ENCODE measurements at places on chromosomes 5 and 9.

DNA sequence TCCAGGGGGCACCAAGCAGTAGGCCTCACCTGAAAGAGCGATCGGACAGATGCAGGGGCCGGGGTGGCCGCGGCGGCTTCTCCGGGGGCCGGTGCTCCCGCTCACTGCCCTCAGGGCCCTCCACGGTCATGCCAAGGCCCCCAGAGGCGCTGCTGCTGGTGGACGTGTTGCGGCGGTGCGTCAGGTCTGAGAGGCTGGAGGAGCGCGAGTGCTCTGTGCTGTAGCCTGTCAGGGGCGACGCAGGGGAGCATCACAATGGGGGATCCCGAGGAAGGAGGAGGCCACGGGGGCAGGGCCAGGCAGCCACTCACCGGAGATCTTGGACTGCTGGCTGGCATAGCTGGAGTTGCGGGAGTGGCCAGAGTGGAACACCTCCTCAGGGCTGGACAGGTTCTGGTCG is 7.7 kb upstream of the DPM2 start:
- DNase-seq = no peak

DNA sequence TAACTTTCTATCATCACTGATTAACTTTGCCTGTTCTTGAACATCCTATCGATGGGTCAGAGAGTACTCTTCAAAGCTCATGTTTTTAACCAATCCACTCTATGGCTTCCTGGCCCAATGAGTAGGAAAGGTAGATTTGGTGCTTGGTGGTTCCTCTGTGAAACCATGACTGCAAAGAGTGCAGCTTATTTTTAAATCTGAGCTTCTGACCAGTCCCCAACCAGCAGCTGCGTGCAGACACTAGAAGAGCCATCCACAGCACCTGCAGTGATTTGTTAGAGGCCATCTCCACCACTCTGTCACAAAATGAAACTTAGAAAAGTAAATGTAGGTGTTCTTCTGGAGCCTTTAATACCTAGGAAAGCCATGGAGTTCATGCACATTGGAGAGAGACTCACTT is 107.3 kb upstream of the WWC1 start:
- no peak for DNase-seq

GRCh38 chr5:160966921-160967320 is 114.9 kb upstream of the ATP10B start:
- DNase-seq = no peak

DNA sequence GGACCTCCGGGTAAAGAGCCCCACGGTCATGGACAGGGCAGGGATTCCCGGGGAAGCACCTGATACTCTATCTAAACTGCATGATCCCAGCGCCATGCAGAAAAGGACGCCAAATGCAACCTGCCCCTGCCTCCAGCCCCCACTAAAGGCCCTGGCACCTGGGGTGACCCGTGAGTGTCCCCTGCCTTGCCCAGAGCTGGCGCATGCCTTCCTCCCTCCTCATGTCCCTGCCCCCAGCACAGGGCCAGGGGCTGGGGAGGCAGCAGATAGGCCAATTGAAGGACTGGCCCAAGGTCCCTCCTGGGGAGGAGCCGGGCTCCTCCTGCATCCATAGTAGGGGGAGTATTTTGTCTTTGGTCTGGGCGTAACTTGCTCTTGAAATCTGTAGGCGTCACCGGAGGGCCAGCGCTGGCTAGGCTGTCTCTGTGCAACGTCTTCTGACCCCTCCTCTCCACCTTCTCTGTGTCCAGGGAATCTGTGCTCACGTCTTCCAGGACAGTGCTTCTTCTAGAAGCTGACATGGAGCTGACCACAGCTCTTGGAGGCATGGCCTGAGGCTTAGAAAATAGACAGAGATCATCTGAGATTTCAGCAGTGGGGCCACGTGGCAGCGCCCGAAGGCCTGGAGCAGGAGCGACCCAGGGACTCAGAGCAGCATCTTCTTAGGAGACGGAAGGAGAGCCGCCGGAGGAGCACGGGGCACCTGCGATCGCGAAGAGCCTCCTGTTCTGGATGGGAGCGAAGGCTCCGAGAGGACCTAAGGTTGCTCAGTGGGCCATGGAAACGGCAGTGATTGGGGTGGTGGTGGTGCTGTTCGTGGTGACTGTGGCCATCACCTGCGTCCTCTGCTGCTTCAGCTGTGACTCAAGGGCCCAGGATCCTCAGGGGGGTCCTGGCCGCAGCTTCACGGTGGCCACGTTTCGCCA is 660 bp downstream of the SPAAR start:
- no peak for DNase-seq

- no peak for DNase-seq
These were observed 136.5 kb upstream of the ABCA1 start for GRCh38 chr9:105064248-105065097.

GRCh38 chr9:68780720-68781119 is 75.7 kb downstream of the PIP5K1B start:
- DNase-seq = no peak
